ENCODE measurements at places on chromosomes 7 and 10. TPM values are rescaled to one million over a fixed set of nuclear protein-coding genes. Genes with fewer than 3 reads are reported as not detected.

DNA sequence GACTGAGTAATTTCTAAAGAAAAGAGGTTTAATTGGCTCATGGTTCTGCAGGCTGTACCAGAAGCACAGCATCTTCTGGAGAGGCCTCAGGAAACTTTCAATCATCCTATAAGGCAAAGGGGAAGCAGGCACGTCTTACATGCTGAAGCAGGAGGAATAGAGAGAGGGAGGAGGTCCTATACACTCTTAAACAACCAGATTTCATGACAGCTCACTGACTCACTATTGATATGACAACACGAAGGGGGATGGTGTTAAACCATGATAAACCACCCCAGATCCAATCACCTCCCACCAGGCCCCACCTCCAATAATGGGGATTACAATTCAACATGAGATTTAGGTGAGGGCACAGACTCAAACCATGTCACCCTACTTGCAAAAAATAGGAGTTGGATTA lies 201.5 kb downstream of the CDK14 start:
- no peaks in the 10 kb centered on the region for H3K27me3 ChIP-seq
- no peak for DNase-seq
- H3K27ac ChIP-seq, result no peak overlapping the region
- no peaks in the 10 kb centered on the region for H3K4me1 ChIP-seq
- no peaks in the 10 kb centered on the region for H3K36me3 ChIP-seq

DNA sequence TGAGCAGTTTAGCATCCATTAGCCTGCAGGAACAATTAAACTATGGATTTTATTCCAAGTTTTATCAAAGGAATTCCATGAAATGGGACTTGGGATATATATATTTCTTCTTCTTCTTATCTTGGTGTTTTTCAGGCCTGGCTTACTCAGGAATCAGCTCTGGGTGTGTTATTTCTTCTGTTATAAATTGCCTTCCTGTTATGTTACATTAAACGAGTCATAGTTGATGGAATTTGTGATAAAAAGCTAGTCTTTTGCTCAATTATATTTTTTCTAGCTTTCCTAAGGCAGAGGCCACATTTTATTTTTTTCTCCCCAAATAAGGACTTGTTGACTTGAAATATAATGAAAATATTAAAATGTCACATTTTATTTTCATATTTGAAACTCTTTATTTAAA lies 141.3 kb downstream of the EPC1 start:
- DNase-seq, result no peak
- H3K27ac ChIP-seq, result no peak overlapping the region
- no peak overlapping the region for H3K4me3 ChIP-seq
- H3K27me3 ChIP-seq, result no peaks in the 10 kb centered on the region
- H3K36me3 ChIP-seq, result no peaks in the 10 kb centered on the region
- no peaks in the 10 kb centered on the region for H3K4me1 ChIP-seq

GRCh38 chr10:29554660-29555059 lies 80.1 kb downstream of the SVIL start:
- peaks cover 7% of the 10 kb centered on the region for H3K4me1 ChIP-seq
- no peak for DNase-seq
- H3K27me3 ChIP-seq, result no peaks in the 10 kb centered on the region
- H3K36me3 ChIP-seq, result no peaks in the 10 kb centered on the region
- no peak overlapping the region for H3K27ac ChIP-seq

DNA sequence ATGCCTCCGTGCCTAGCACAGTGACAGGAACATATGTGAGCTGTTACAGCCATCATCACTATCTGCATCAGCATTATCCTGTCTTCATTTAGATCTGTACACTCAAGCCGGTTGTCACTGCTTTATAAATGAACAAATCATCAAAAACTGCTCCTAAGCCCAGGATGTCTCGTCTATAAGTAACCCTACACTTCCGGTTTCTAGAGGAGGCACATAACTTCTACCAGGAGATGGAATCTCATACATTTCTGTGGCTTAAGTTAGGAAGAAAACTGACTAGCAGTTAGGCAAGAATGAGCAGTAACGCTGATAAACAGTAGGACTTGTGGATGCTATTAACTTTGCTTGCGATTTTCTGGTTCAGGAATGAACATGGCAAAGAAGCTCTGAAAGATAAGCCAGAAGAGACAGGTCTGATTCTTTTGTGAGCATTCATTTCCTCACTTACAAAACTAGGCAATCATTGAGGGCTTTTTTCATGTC lies 1199.2 kb downstream of the SORCS3 start:
- DNase-seq, result no peak
- no peak overlapping the region for H3K27ac ChIP-seq
- no peaks in the 10 kb centered on the region for H3K27me3 ChIP-seq

The EPO gene
- 1.3 TPM for total RNA-seq

The GNAT3 gene
- not detected for total RNA-seq

DNA sequence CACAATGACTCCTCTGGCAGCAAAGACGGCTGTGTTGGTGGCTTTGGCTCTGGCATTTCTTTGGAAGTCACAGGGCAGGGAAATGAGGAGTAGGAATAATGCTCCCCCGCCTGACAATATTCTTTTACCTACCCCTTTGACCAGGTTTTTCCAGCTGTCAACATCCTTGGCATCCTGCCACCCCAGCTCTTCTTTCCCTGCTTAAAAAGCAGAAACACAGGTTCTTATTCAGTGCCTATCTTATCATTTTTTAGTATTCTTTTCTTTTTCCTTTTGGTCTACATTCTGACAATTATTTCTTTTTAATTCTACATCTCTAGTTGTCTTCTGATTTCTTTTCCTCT lies 97.7 kb downstream of the CREB5 start:
- H3K27ac ChIP-seq, result no peak overlapping the region
- no peaks in the 10 kb centered on the region for H3K4me1 ChIP-seq
- DNase-seq, result no peak
- H3K4me3 ChIP-seq, result no peak overlapping the region
- H3K36me3 ChIP-seq, result no peaks in the 10 kb centered on the region

DNA sequence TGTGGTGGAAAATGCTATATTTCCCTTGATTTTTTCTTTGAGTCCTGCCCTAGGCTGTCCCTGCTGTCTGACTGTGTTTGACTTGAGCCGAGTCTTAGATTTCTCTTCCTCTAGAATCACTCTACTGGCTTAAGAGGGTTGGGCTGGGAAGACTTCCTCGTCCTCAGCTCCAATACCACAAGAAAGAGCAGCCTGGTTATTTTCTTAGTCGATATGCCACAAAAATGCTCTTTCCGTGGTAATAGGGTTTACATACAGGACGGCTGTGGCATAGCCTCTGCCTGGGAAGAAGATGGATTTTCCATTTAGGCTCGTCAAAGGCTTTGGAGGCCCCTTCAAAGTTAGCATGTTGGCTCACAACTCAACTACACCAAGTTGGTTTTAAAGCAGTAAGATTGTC lies 212.0 kb upstream of the IGFBP3 start:
- no peaks in the 10 kb centered on the region for H3K27me3 ChIP-seq
- H3K36me3 ChIP-seq, result no peaks in the 10 kb centered on the region
- peaks cover 5% of the 10 kb centered on the region for H3K4me1 ChIP-seq
- no peak overlapping the region for H3K4me3 ChIP-seq
- DNase-seq, result no peak

GRCh38 chr7:88401009-88401623 lies 94.4 kb upstream of the STEAP4 start:
- H3K27me3 ChIP-seq, result no peaks in the 10 kb centered on the region
- H3K36me3 ChIP-seq, result no peaks in the 10 kb centered on the region
- no peak overlapping the region for H3K4me3 ChIP-seq

- no peaks in the 10 kb centered on the region for H3K27me3 ChIP-seq
- H3K4me3 ChIP-seq, result no peak overlapping the region
- H3K4me1 ChIP-seq, result no peaks in the 10 kb centered on the region
- no peak overlapping the region for H3K27ac ChIP-seq
- no peak for DNase-seq
Observed at GRCh38 chr7:137282043-137282442, 61.5 kb downstream of the PTN start.

DNA sequence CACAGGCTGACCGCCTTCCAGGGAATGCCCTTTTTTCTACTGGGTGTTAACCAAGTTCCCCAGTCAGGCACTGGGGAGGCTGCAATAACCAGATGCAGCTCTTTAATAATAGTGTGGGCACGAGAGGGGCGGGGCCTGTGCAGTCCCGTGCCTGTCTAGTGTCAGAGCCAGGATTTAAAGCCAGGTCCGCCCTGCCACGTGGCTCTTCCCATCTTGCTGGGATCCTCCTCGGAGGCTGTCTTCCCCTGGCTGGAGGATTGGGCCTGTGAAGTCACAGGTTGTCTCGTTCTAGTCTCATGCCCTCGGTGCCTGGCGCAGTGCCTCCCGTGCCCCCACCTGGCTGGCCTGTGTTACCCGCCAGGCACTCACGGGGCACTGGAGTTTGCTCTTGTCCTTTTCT lies 25.2 kb downstream of the TMEM120A start:
- DNase-seq, result no peak
- no peaks in the 10 kb centered on the region for H3K27me3 ChIP-seq
- H3K27ac ChIP-seq, result peak overlapping the region; percentile 45
- peaks cover 9% of the 10 kb centered on the region for H3K4me1 ChIP-seq

The BNIP3 gene
- 112 TPM for total RNA-seq

The INTS15 gene
- total RNA-seq, result 21.4 TPM

DNA sequence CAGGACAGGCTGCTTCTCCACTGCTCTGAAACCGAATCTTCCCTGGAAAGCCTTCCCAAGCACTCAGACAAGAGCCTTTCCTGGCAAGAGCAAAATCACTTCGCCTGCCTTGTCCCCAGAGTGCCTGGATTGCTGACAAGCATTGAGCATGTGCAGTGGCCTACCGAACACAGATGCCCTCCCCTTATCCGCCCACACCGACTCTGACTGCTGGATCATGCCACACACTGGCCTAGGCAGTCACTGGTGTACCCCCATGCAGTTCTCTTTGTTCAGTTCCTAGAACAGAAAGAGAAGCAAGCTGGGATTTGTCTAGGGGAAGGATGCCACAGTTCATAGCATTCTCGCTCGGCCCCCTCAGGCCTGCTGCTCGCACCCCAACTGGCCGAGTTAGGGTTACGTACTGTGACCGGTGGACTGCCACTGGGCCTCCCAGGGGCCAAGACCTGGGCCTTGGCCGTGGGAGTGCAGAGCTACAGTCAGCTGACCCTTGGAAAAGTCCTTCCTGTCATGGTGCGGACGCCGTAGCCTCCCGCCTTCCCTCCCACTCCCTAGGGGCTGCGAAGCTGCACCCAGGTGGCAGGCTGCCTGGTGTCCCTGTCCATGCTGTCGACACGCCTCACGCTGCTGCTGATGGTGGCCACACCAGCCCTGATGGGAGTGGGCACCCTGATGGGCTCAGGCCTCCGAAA lies 6.9 kb downstream of the ABCB8 start:
- no peaks in the 10 kb centered on the region for H3K36me3 ChIP-seq
- no peak overlapping the region for H3K27ac ChIP-seq
- DNase-seq, result no peak
- no peak overlapping the region for H3K4me3 ChIP-seq
- peaks cover 16% of the 10 kb centered on the region for H3K4me1 ChIP-seq
- no peaks in the 10 kb centered on the region for H3K27me3 ChIP-seq

The TAS2R16 gene
- not detected for total RNA-seq

The YAE1 gene
- 36.3 TPM for total RNA-seq

The SLC29A4 gene
- total RNA-seq, result 22.3 TPM

The MLXIPL gene
- total RNA-seq, result 21.7 TPM

DNA sequence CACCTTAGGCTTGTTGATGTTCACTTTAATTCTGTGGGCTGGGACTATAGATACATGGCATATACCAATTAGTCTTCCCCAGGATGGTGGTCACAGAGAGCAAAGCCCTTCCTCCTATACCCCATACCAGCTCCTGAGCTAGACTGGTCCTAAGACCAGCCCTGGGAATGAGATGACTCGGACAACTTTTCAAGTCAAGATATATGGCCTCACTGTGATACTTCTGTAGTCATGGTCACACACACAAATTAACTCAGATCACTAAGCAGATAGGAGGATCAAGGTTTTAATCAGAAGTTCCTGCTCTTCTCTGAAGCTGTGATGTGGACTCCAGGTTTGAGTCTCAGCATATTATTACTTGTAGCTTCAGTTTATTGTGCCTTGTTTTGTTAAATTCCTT lies 53.1 kb downstream of the SLK start:
- H3K4me1 ChIP-seq, result no peaks in the 10 kb centered on the region
- DNase-seq, result no peak
- no peak overlapping the region for H3K4me3 ChIP-seq
- no peaks in the 10 kb centered on the region for H3K36me3 ChIP-seq
- H3K27ac ChIP-seq, result no peak overlapping the region
- H3K27me3 ChIP-seq, result no peaks in the 10 kb centered on the region

DNA sequence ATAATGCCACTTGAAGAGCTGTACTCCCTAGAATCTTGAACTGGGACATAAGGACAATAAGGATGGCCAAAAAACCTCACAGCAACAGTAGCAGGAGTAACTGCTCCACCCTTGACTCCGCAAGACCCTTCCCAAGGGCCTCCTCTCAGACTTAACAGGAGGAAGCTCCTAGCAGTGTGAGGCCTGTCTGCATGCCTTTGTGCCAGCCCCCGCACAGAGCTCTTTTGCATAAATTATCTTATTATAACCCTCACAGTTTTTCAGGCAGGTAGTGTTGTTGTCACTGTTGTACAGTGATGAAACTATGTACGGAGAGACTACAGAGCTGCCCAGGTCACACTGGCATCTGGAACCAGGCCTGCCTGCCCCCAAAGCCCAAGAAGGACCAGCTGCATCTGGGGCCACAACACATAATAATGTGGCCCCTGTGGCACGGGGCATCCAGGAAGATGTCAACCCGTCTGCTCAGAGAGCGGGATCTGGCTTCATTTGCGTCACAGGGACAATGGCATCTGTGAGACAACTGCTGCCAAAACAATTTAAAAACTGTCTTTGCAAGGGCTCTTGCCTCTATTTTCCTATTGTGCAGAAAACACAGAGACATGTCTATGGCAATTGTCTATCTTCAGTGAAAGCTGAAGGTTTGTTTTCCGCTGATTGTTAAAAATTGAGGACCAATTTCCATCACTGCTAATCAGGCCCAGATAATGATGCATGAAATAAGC lies 249.3 kb upstream of the GRB10 start:
- H3K27ac ChIP-seq, result no peak overlapping the region
- no peaks in the 10 kb centered on the region for H3K36me3 ChIP-seq
- H3K4me3 ChIP-seq, result no peak overlapping the region
- H3K27me3 ChIP-seq, result no peaks in the 10 kb centered on the region

The CNPY1 gene
- not detected for total RNA-seq

DNA sequence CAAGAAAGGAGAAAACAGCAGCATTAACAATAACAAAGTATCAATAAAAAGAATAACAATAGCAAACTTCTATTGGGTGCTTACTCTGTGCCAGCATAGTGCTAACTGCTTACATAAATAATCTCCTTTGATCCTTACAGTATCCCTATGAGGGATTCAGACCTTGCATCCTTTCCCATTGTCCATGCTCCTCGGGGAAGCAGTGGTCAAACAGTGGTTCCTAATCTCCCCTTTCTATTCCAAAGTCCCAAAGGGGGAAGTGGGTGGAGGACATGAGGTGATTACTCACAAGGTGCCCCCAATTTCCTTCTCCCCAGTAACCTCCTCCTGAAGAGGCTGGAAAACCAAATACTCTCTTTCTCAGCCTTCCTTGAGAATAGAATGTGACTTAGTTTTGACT lies 22.0 kb upstream of the MSMB start:
- H3K4me1 ChIP-seq, result no peaks in the 10 kb centered on the region
- DNase-seq, result no peak
- no peak overlapping the region for H3K27ac ChIP-seq

GRCh38 chr10:62083412-62084267 lies 182.1 kb downstream of the ARID5B start:
- H3K27me3 ChIP-seq, result no peaks in the 10 kb centered on the region
- peaks cover 36% of the 10 kb centered on the region for H3K4me1 ChIP-seq
- peak overlapping the region; percentile 83 for H3K27ac ChIP-seq

The RAPGEF5 gene
- 14.5 TPM for total RNA-seq

GRCh38 chr10:52779541-52780390 lies 7.2 kb upstream of the MBL2 start:
- no peaks in the 10 kb centered on the region for H3K36me3 ChIP-seq
- no peak overlapping the region for H3K4me3 ChIP-seq
- no peaks in the 10 kb centered on the region for H3K27me3 ChIP-seq
- no peak overlapping the region for H3K27ac ChIP-seq
- peaks cover 3% of the 10 kb centered on the region for H3K4me1 ChIP-seq
